H54 (cell line): ENCODE measurements at places on chromosomes 4 and X.
A peak's percentile ranks its signal among the peaks of the same experiment; 100 is the strongest.

DNA sequence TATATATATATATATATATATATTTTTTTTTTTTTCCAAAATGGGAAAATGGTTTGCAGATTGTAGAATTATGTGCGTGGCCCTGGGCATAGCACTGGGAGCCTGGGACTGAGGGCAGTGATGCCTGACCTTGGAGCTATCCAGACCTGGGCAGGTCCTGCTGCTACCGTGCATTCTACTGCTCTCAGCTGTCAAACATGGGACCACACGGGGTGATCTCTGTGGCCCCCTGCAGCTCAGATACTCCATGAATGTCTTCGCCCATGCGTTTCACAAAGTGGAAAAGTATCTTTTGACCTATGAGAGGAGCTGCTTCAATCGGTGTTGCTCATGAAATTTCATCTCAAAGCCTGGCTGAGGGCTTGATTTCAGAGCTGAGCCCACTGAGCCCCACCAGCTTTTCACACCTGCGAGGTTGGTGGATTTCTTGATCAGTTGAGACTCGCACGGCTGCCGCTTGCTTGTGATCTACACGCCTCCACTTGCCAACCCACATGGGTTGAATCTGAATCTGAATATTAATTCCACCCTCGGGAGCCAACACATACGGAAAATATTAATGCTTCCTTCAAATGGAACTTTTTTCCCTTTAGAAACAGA is 35.7 kb downstream of the ING2 start:
- DNase-seq = no peak

DNA sequence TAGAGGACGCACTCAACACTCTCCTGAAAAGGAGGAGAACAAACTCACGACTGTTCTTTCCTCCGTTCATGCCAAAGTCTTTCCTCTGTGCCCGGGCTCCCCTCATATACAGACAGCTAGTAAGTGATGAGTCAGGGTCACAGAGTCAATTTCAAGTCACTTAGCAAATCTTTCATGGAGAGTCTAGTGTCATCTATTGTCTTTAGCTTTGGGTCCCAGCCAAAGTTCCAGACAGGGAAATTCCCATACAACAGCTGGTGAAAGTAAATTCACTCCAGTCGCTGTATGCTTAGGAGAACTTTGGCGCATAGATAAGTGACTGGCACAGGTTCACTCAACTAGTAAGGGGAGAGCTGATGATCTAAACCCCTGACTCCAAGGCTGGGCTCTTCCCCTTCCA is 226.5 kb downstream of the MID1 start:
- DNase-seq = no peak

- DNase-seq = no peak
Observed at GRCh38 chrX:151099001-151099400, 77.4 kb upstream of the GPR50 start.

- DNase-seq = no peak
Observed at GRCh38 chr4:22680065-22680642, 12.6 kb upstream of the GBA3 start.

GRCh38 chrX:132831336-132831973 is 127.0 kb downstream of the HS6ST2 start:
- DNase-seq = no peak

DNA sequence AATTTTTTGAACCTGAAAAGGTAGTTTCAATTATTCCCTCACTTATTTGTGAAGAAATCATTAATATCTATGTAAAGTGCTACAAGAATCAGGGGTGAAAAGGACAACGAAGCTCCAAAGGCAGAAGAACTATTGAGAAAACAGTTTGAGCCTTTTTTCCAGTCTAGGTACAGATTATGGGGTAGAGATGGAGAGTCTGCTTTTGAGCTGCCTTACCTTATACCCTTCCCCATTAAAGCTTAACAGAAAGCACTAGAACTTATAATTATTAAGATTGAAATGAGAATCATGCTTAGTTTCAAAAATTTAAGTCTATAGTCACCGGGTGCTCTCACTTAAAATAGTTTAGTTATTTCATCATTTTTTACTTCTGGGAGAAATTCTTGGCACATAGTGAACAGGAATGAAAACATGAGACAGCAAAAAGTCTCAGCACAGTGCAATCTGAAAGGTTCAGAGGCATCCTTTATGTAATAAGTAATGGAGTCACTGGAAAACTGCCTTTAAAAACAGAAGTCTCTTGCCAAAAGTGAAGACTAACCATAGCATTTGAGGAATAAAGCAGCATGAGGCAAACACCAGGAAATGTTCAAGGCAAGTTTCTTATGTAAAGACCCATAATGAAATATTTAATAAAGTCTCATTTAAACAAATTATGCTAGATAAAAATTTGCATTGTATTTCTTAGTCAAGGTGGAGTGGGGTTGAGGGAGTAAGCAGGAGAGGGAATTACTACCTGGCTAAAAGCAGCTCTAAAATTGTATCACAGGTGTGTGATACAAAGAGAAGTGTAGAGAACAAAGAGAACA is 5.1 kb upstream of the DCLK2 start:
- no peak for DNase-seq

DNA sequence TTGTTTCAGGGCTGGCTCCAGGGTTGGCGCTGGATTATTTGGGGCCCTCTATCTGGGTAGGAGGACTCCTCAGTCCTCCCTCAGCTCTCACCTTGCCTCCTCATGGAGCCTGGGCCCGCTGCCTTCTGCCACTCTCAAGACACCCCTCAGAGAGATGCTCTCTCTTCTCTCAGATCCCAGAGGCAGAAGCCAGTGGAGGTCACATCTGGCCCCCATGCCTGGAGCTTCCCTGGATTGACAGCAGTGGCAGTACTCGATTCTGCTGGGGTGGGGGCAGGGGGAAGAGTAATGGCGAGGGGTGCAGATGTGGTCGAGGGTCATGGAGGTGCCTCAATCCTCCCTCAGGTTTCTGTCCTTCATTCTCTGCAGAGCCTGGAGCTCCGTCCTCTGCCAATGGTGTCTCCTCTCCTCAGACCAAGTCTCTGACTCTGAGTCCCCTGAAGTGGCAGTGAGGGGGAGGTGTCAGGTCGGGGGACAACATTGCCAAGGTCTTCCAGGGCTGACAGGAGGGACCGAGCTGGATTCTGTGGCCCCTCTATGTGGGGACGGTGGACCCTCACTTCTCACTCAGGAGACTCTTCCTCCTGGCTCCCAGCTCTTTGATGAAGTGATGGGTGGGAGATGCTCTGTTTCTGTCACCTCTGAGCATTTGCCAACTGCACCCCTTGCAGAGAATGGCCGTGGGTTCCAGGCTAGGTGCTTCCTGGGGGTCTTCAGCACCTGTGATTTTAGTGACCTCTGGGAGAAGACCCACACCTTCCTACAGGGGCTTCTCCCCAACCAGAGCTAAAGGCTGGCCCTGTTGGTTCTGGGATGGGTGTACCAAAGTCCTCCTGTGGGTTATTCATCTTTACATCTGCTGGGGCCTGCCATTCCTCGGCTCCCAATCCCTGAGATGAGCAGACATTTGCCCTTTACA is 10.9 kb upstream of the HSFX1 start:
- no peak for DNase-seq

GRCh38 chrX:52277666-52278065 is 91.2 kb upstream of the XAGE2 start:
- no peak for DNase-seq

GRCh38 chr4:141180991-141181761 is 39.5 kb upstream of the ZNF330 start:
- no peak for DNase-seq

DNA sequence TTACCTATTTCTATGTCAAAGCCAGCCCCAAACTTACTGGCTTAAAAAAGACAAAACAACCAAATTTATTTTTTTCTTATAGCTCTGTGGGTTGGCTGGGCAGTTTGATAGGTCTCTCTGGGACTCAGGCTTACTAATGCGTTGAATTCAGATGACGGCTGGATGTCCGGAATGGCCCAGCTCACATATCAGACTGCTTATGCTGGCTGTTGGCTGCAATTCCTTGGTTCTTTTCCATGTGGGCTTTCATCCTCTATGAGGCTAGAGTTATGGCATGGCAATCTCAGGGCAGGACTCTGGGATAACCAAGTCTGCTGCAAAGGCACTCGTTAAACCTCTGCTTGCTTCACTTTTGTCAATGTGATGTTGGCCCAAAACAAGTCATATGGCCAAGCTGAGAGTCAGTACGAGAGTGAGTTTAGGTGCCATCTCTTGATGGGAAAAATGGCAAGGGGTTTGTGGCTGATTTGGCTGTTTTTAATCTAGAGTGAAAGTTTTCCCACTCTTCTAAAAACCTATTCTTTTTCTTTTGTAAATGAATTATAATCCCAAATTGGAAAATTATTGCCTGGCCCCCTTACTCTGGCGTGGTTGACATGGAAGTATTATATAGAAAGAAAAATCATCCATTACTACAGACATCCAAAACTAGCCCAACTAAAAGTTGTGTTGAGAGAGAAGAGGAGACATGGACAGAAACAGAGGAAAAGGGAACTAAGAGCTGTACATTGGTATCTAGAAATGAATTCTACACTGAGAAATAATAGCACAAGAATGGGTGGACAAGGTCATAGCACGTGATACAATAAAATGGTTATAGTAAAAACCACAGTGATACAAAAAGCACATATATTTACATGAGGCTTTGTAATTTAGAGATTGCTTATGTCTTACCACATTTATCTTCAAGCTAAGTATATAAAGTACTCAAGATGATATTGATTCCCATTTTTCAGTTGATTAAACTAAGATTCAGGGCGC is 6.6 kb downstream of the PRIMPOL start:
- DNase-seq = no peak

DNA sequence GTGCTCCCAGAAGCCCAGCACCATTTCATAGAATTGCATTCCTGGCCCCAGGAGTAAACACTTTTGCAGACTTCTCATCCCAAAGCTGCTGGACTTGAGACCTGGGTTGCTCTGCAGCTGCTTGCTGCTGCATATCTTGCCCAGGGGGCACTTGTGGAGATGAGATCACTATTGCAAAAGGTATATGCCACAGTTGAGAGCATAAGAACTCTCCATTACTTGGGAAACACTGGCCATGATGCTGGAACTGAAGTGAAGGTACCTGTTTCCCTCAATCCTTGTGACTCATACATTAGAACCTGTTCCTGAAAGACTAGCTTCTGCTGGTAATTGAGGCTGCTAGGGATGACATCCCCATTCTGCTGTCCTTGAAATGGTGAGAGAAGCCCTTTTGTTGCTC is 43.1 kb upstream of the WDR1 start:
- no peak for DNase-seq

DNA sequence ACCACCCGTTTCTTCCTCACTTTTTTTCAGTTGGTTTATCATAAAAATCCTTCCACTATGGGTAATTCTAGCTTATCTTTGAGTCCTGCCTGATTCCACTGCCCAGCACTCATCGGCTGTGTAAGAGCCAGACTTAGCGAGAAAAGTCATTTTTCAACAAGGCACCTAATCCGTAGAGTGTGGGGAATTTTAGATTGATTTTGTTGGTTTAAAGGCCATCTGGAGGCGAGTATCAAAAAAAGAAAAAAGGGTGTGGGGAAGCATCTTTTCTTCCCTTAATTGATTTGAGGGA is 134.4 kb downstream of the TET2 start:
- no peak for DNase-seq

DNA sequence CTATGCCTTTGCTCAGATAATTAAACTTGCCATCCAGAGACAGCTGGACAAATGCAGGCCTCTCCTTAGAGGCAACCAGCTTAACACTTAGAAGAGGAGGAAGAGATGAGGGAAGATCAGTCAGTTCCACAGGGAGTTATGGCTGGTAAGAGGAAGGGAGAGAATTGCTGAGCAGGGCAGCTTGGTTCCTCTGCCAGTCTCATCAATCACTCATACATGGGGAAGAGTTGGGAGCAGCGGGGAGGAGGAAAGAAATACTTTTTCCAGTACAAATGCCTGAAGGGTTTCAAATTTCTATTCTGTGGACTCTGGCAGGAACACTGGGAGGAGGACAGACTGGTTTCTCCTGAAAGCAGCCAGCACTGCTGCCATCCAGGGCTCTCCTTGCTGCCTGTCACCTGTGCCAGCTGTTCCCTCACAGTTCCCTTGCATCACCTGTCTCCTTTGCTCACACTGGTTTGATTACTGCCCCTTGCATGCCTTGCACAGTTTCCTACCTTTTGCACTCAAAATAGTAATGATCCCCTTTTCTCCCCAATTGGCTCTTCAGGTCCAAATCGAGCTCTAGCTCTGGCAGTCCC is 59.5 kb downstream of the PGRMC2 start:
- DNase-seq = no peak

DNA sequence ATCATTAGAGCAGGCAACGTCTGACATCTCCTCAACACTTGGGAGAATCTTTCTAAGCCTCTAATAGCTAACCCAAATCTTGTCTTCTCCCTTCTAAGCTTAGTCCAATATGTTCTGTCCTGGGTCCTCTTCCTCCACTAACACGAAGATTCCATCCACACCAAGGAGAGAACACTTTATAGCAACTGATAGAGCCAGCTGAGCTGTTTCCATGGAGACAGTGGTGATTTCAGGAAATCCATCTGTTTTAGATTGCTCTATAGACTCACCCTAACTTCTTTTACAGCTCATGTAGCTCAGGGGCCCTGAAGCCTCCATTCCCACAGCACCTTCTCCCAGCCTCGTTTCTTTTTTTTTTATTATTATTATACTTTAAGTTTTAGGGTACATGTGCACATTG is 37.4 kb downstream of the SCD5 start:
- no peak for DNase-seq

DNA sequence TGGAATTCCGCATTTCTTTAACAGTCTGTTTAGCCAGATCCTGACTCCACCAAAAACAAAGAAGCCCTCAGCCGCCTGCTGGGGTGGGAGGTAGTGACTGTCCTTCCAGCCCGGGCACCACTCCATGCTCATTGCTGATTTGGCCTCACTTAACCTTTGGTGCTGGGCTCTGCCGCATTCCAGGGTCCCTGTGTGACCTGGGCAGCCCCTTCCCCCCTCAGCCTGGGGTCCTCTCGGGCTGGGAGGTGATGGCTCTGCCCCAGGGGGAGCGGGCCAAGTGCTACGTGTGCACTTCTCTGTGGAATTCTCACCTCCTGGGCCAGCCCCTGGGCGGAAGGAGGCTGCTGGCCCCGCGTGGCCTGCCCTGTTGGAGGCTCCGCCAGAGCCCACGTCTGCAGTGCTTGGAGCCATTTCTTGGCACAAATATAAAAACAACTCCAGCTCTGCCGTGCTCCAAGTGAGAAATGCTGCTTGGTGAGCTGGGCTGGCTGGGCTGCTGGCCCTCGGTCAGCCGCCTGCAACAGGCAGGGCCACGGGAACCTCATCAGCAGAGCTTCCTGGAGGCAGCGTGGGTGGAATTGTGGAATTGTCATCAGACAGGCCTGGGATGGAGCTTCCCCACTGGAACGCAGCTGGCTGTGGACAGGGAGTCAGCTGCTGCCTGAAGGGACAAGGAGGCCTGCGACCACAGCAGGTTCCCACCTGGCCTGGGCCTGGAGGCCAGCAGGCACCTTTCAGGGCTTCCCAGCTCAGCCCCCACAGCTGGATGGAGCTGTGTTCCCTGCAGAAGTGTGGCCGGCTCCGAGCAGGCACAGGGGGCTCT is 66.0 kb downstream of the TRMT44 start:
- no peak for DNase-seq

DNA sequence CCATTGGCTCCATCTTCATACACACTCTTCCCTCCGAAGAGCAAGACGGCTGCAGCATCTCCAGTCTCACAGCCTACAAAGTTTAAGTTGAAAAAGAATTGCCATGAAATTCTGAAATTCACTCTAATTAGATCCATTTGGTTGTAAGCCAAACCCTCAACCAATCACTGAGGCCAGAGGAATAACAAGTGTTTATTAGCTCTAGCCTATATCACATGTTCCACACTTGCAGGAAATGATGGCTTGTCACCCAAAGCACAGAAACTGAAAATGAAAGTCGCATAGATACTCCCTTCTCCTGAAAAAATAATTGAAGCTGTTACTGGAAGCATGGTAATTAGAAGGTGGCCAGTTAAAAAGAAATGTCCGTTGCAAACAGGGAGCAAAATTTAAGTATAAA is 1071.8 kb downstream of the CCSER1 start:
- DNase-seq = peak; percentile 3
